ENCODE measurements at places on chromosomes 13 and 19. TPM values are rescaled to one million over a fixed set of nuclear protein-coding genes. Genes with fewer than 3 reads are reported as not detected.

- DNase-seq: peak; percentile 27
Observed at GRCh38 chr19:10936661-10937084, 8.1 kb downstream of the TIMM29 start.

Gene NLRP5
- not detected for total RNA-seq

DNA sequence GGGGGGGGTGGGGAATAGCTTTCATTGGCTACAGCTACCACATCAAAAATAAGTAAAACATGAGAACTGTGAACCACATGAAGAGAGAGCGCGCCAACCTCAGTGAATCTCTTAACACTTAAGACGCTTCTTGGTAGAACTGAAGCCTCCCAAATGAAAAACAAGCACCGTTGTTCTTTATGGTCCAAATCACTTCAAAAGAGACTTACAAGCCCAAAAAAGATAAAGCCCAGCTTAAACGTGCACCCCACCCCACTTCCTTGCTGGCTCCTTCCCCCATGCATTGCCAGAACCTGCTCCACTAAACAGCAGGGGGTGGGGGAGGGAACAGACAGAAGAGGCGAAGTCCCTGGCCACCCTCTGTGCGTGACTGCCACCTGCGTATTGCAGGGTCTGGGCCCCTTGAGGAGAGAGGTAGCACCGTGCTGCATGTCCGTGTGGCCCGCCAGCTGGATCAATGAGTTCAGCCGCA is 479.1 kb downstream of the FOXO1 start:
- no peak for DNase-seq

DNA sequence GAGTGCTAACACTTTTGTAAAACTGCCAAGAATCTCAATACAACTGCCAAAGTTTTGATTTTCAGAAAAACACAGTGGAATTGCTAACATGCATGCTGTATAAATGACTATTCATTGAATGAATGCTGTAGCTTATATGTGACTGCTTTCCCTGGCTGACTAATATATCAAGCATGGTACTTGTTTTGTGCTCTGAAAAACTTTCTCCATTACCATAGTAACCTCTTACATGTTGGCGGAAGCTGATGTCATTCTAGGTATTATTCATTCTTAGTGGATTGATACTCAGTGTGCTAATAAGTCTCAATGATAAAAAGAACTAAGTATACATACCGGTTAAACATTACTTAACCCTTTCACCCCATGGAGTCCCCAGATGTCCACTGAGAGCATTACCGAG is 166.1 kb upstream of the MYO16 start:
- no peak for DNase-seq

DNA sequence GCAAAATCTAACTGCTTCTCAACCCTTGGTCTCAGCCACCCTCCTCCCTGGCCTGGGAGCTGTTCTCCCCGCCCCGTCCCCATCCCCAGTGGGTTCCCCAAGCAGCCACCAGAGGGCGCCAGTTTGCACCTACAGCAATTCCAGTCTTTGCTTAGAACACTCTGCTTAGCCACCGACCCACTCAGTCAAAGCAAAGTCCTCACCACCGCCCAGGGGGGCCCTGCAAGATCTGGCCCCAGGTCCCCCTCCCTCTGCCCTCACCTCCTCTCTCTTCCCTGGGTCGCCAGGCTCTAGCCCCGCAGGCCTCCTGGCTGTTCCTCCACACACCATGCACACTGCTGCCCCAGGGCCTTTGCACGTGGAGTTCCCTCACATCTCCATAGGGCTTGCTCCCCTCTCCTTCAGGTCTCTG is 12.4 kb downstream of the TMEM143 start:
- DNase-seq: peak; percentile 65

DNA sequence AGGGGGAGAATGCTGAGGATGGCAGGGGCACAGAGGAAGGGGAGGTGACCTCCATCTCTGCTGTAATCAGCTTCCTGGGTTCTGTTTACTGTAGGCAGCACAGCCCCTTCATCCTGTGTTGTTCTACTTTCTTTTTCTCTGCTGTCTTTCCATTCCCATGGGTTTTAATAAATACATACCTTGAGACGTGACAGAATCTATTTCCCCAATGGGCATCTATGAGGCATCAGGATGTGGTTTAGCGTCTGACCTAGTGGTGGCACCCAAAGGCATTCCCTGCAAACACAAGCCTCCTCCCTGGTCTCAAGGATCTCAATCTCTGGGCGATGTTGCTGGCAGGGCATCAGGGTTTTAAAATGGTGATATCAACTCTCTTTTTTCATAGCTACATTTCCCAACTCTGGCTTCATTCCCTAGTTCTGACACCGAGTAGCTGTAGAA is 60.8 kb downstream of the ALOX5AP start:
- DNase-seq: no peak

DNA sequence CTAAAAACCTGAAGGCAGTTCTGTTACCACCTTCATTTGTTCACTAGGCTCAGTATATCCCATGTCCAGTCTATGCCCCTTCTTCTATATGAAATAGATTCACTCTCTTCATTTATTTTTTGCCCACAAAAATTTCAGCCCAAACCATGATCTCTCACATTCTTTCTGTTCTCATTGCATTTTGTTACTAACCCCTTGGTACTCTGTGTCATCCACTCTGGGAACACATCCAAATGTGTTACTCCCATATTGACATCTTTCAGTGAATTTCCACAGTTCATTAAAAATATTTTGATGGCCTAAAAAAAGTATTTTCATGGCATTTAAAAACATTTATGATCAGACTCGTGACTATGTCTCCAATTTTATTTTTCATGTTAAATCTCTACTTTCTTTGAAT is 378.9 kb downstream of the SLITRK1 start:
- DNase-seq: no peak

- DNase-seq: no peak
Observed at GRCh38 chr19:5676105-5676771, 4.1 kb downstream of the MICOS13 start.

DNA sequence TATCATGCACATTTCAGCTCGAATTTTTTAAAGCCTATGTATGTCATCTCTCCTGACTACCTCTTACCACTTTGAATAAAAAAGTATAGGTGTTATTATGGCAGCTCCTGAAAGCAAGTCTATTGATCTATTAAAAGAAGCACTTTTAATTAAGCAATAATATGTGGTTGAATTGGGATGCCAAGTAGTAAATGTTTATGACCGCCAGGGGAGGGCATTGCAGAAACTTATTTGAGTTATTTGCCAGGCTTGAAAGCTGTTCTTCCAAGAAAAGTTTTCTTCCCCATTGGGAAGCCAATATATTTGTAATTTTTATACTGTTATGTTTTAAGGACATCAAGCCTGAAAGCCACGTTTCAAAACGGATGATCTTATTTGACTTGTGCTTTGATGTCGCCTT is 88.1 kb upstream of the SOX21 start:
- no peak for DNase-seq

- DNase-seq: no peak
Observed at GRCh38 chr13:54029226-54029625, 1000.6 kb downstream of the OLFM4 start.

Gene ZNF154
- 43.3 TPM for total RNA-seq

DNA sequence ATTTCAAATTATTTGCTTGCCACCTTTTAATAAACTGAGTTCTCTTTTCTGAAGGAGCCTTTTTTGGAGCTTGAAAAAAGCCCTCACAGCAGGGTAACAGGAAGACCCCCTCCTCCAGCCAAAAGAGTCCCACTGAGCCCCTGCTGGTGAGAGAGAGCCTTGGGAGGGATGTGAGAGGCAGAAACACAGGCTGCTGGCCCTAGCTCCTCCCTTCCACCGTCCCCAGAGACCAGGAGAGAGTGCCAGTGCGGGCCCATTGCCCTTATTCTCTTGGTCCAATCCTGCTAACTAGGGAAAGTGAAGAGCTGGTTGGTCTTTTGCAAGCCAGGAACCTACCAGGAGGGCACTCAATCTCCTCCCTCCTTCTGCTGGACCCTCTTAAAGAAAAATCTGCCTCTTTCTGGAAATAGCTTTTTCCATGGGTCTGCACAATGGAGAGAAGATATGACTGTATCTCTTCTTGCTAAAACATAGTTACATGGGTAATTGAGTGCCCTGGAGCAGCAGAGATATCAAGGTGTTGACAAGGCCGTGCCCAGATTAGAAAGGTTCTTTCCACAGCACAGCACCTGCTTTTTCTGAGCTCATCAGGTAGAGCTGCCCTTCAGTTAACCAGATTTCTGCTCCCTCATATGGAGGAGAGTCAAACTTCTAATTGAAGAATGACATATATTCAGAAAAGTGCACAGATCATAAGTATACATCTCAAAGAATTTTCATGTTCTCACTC is 113.9 kb downstream of the LRCH1 start:
- no peak for DNase-seq

Gene ZNF317
- 46.8 TPM for total RNA-seq

Gene ARRDC5
- not detected for total RNA-seq

DNA sequence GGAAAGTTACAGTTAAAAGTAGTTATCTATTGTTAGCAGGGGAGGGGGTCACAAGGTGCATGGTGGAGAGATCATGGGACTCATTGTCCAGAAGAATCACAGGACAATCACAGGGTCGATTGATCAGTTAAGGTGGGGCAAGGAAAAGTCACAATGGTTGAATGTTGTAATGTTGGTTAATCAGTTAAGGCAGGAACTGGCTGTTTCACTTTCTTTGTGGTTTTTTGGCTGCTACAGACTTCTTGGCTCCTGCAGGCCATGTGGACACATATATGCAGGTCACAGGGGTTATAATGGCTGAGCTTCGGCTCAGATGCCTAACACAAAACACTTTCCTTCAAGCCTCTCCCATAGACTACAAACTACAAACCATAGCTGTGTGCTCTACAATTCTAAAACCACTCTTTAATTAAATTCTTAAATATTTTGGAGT is 6.9 kb upstream of the ZNF431 start:
- no peak for DNase-seq

DNA sequence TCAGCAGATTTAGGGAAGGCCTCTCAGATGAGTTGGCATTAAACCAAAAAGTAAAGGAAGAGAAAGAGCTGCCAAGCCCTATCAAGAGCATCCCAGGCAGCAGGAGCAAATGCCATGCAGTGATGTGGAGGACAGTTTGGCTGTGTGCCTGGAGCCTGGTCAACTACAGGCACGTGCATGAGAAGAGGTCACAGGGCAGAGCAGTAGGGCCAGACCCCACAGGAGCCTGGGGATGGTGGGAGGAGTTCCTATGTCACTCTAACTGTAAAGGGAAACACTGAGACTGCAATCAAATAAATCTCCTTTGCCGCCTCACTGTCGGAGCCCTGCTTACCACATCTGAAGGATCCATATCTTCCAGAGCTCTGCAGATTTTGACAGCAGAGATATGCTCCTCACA is 240.5 kb downstream of the ENOX1 start:
- DNase-seq: no peak

DNA sequence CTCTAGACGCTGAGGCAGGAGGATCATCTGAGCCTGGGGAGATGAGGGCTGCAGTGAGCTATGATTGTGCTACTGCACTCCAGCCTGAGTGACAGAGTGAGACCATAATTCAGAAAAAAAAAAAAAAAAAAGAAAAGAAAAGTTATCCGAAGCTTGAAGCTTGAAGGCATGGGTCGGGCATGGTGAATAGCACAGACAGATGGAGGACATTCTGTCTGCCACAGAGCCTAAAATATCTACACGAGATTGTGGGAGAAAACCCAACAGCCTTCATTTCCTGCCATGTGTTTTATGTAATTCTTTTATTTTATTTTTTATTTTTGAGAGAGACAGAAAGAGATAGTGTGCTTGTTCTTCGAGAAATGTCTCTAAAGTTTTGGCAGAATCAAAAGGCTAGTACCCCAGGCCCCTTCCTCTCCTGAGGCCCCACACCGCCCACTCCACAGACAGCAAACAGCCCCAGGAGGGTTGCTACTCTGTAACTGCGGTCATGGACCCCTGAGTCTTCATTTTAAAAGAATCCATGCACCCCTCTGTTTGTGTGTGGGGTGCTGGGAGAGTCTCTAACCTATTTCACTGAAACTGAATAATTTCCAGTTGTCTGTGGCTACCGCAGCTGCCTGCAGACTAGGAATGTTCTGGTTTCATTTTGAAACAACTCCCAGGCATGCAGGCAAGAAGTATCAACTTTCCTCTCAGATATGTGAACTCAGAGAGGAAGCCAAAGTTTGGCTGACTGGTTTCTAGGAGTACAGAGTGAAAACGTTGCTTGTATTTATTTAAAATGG is 38.4 kb upstream of the RCBTB2 start:
- DNase-seq: no peak

Gene PNMA8B
- 2.1 TPM for total RNA-seq

Gene SIGLEC10
- total RNA-seq: not detected
